ENCODE measurements at places on chromosomes 5 and 9.
A peak's percentile ranks its signal among the peaks of the same experiment; 100 is the strongest.

GRCh38 chr5:179408611-179409010 lies 63.4 kb upstream of the ADAMTS2 start:
- no peak for DNase-seq

GRCh38 chr9:72592502-72593403 lies 71.3 kb downstream of the TMC1 start:
- DNase-seq, result peak; percentile 66

GRCh38 chr5:88885002-88885401 lies 2.0 kb upstream of the MEF2C start:
- DNase-seq, result no peak

DNA sequence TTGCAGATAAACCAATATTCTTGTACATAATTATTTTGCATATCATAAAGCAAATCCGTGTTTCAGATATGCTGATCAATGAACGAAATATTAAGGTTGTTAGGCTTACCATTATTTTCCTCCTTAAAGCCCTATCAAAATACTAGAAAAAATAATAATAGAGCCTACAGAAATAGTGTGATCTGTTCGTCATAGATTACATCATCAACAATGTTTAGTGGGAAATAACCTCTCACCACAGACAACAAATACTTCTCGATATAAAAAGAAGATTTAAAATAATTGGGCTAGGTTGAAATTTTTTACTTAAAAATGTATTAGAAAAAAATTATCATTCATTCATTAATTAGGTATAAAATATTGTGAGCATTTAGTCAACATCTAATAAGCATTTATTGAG lies 71.0 kb upstream of the ADCY2 start:
- no peak for DNase-seq

GRCh38 chr9:87638292-87638691 lies 87.6 kb upstream of the CTSL start:
- DNase-seq, result no peak

GRCh38 chr5:15367489-15367888 lies 132.5 kb upstream of the FBXL7 start:
- DNase-seq, result peak; percentile 77

GRCh38 chr9:123116036-123116435 lies 82.6 kb downstream of the GPR21 start:
- DNase-seq, result no peak

All from iris pigment epithelial cell (primary cell).